Fibroblast of skin of abdomen (primary cell): ENCODE measurements at places on chromosomes 4 and X.

GRCh38 chrX:19746919-19747651 lies 140.3 kb downstream of the SH3KBP1 start:
- no peak for DNase-seq

DNA sequence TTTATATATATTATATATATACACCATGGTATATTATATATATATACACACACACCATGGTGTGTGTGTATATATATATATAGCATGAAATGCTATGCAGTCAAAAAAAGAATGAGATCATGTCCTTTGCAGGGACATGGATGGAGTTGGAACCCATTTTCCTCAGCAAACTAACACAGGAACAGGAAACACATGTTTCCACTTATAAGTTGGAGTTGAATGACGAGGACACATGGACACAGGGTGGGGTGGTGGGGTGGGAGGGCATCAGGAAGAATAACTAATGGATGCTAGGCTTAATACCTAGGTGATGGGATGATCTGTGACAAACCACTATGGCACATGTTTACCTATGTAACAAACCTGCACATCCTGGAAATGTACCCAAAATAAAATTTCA lies 293.6 kb upstream of the NDST3 start:
- DNase-seq, result no peak

GRCh38 chrX:133414406-133415275 lies 648 bp downstream of the GPC4 start:
- DNase-seq, result no peak

DNA sequence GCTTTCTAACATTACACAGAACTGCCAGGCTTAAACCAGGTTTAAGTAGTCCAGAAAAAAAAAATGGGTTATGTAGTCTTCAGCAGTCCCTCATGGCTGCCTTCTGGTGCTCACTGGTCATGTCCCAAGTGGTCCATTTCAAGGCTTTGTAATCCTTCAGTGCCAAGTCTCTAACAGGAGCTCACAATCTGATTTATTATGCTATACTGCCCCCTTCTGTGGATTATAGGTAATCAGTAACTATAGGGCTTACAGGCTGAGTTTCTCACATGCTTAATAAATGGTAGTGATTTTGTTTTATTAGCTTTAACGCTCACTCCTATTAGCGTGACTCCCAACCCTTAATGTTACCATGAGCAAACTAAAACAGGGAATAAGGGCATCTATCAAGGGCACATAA lies 92.5 kb upstream of the EDA2R start:
- DNase-seq, result peak; percentile 32

GRCh38 chrX:24334461-24334860 lies 20.6 kb upstream of the SUPT20HL2 start:
- no peak for DNase-seq

- DNase-seq, result peak; percentile 33
Measured at GRCh38 chr4:85409251-85409650, 65.7 kb upstream of the ARHGAP24 start.

DNA sequence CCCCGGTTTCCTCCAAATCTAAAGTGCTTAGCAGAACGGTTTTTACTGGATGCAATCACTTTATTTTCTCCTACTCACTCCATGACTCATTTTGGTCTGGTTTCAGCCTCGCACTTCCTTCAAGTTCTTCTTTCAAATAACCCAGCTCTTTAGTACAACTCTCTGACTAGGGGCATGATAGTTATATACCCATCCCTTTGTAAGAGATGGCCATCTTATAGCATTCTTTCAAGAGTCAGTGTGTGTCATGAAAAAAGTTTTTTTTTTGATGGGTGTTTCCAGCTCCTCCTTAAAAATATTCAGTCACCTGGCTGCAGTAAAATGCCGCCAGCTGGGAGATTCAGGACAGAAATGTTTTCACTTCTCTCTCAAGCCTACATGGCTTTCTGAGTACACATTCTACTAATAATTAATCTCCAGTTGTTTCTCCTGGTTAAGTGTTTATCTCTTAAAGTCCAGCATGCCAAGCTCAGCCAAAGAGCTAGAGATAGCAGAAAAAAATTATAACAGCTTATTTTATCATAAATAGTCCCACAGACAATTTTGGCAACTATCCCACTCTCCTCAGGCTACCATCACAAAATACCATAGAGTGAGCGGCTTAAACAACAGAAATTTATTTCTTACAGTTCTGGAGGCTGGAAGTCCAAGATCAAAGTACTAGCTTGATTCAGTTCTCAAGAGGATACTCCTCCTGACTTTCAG lies 139.3 kb downstream of the GASK1B start:
- no peak for DNase-seq

GRCh38 chrX:110394651-110395050 lies 36.0 kb downstream of the RTL9 start:
- DNase-seq, result peak; percentile 82

DNA sequence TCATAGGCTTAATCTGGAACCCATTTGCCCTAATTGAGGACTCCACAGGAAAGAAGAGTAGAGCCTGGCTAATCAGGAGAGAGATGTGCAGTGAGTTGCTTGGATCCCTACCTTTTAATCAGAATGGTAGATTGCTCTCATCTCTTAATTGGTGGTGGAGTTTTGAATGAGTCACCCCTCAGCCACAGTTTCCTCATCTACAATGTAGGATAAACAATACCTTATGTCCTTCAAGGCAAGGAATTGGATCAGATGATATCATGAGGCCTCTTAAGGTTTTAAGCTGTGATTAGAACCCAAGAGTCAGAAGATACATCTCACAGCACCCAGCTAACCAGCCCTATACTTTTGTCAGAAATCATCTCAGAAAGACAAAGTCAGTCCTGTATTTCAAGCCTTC lies 39.1 kb downstream of the PDGFRA start:
- DNase-seq, result peak; percentile 61

- DNase-seq, result no peak
Measured at GRCh38 chr4:151563194-151563593, 154.2 kb downstream of the FHIP1A start.

DNA sequence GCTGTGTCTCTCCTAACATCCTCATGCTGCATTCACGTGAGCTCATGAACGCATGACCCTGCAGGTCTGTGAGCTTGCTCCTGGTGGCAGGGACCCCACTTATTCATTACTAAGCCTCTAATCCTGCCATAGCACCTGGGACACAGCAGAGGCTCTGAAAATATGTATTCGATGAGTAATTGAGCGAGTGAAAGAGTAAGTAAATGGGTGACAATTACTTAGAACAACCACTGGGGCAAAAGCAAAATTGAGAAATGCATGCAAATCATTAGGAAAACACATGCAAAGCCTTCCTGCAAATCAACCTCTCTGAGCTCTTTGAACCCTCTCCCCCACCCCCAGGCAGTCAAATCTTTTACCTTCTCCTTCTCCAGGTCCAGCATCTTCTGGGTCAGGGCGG lies 23.6 kb upstream of the C4orf50 start:
- DNase-seq, result no peak

GRCh38 chr4:26947318-26947717 lies 86.7 kb downstream of the STIM2 start:
- no peak for DNase-seq
